ENCODE measurements at places on chromosomes 16 and 17. TPM values are rescaled to one million over a fixed set of nuclear protein-coding genes. Genes with fewer than 3 reads are reported as not detected.

Gene ZCCHC14
- 131 TPM for total RNA-seq

Gene EPOP
- total RNA-seq: 2.1 TPM

Gene C17orf113
- 0.21 TPM for total RNA-seq

Gene CD68
- total RNA-seq: 151 TPM

Gene OVCA2
- total RNA-seq: 71.3 TPM

Gene SDR42E2
- total RNA-seq: not detected

Gene TEKT5
- not detected for total RNA-seq

Gene UTS2R
- total RNA-seq: not detected

Gene KRT40
- total RNA-seq: not detected

Gene CACNG3
- total RNA-seq: not detected

DNA sequence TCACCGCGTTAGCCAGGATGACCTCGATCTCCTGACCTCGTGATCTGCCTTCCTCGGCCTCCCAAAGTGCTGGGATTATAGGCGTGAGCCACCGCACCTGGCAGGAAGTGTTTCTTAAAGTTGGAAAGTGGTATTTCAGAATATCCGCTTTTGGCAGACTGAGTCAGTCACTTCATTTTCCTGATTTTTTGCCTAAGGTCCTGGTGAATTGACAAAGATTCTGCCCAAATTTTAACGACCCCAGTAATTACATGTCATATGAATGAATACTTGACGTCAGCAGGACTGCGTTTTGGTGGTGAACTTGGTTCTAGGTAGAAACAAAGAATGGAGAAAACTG lies 4.5 kb upstream of the BRCA1 start:
- H3K27ac ChIP-seq: peak overlapping the region; percentile 65
- H3K4me1 ChIP-seq: no peaks in the 10 kb centered on the region
- H3K36me3 ChIP-seq: peaks cover 1% of the 10 kb centered on the region
- no peak overlapping the region for H3K4me3 ChIP-seq

- no peaks in the 10 kb centered on the region for H3K27me3 ChIP-seq
- DNase-seq: no peak
- peaks cover 15% of the 10 kb centered on the region for H3K36me3 ChIP-seq
- H3K27ac ChIP-seq: no peak overlapping the region
- H3K4me1 ChIP-seq: no peaks in the 10 kb centered on the region
These were observed 14.1 kb downstream of the FLYWCH2 start for GRCh38 chr16:2897110-2897509.

- H3K27me3 ChIP-seq: no peaks in the 10 kb centered on the region
- no peak overlapping the region for H3K27ac ChIP-seq
- H3K4me1 ChIP-seq: no peaks in the 10 kb centered on the region
- DNase-seq: peak; percentile 38
- no peak overlapping the region for H3K4me3 ChIP-seq
These were observed 12.5 kb upstream of the CCL1 start for GRCh38 chr17:34375426-34375997.

- H3K4me3 ChIP-seq: no peak overlapping the region
- H3K4me1 ChIP-seq: no peaks in the 10 kb centered on the region
- H3K27ac ChIP-seq: no peak overlapping the region
- no peaks in the 10 kb centered on the region for H3K27me3 ChIP-seq
These were observed 469.6 kb downstream of the SLC39A11 start for GRCh38 chr17:72622661-72623433.

- DNase-seq: no peak
- peak overlapping the region; percentile 61 for H3K4me3 ChIP-seq
- peaks cover 22% of the 10 kb centered on the region for H3K4me1 ChIP-seq
These were observed 70.3 kb downstream of the RAI1 start for GRCh38 chr17:17751489-17752088.

GRCh38 chr17:28443901-28444638 lies 29.4 kb upstream of the SLC13A2 start:
- no peak overlapping the region for H3K4me3 ChIP-seq
- no peak overlapping the region for H3K27ac ChIP-seq
- no peaks in the 10 kb centered on the region for H3K36me3 ChIP-seq
- no peak for DNase-seq
- H3K4me1 ChIP-seq: no peaks in the 10 kb centered on the region

GRCh38 chr16:19162085-19162484 lies 6.0 kb upstream of the SYT17 start:
- no peak overlapping the region for H3K4me3 ChIP-seq
- H3K36me3 ChIP-seq: no peaks in the 10 kb centered on the region
- H3K4me1 ChIP-seq: no peaks in the 10 kb centered on the region
- H3K27me3 ChIP-seq: no peaks in the 10 kb centered on the region
- no peak overlapping the region for H3K27ac ChIP-seq
- DNase-seq: no peak

- H3K36me3 ChIP-seq: no peaks in the 10 kb centered on the region
- H3K4me3 ChIP-seq: no peak overlapping the region
- no peaks in the 10 kb centered on the region for H3K27me3 ChIP-seq
- DNase-seq: no peak
- H3K4me1 ChIP-seq: no peaks in the 10 kb centered on the region
These were observed 179.8 kb downstream of the KATNIP start for GRCh38 chr16:27729516-27730304.

- DNase-seq: no peak
- peaks cover 19% of the 10 kb centered on the region for H3K4me1 ChIP-seq
These were observed 479 bp upstream of the ZNF207 start for GRCh38 chr17:32349503-32349853.

- H3K27me3 ChIP-seq: no peaks in the 10 kb centered on the region
- H3K27ac ChIP-seq: peak within 1 kb of the TSS; percentile 58
- DNase-seq: no peak
- peak within 1 kb of the TSS; percentile 70 for H3K4me3 ChIP-seq
- H3K36me3 ChIP-seq: no peaks in the 10 kb centered on the region
- peaks cover 31% of the 10 kb centered on the region for H3K4me1 ChIP-seq
These were observed at the start of gene TMC6 for GRCh38 chr17:78128551-78129350. Gene TMC6, minus strand, starts transcription at chr17:78128755. Its CDS starts 1,923 bp downstream, at chr17:78126832.

DNA sequence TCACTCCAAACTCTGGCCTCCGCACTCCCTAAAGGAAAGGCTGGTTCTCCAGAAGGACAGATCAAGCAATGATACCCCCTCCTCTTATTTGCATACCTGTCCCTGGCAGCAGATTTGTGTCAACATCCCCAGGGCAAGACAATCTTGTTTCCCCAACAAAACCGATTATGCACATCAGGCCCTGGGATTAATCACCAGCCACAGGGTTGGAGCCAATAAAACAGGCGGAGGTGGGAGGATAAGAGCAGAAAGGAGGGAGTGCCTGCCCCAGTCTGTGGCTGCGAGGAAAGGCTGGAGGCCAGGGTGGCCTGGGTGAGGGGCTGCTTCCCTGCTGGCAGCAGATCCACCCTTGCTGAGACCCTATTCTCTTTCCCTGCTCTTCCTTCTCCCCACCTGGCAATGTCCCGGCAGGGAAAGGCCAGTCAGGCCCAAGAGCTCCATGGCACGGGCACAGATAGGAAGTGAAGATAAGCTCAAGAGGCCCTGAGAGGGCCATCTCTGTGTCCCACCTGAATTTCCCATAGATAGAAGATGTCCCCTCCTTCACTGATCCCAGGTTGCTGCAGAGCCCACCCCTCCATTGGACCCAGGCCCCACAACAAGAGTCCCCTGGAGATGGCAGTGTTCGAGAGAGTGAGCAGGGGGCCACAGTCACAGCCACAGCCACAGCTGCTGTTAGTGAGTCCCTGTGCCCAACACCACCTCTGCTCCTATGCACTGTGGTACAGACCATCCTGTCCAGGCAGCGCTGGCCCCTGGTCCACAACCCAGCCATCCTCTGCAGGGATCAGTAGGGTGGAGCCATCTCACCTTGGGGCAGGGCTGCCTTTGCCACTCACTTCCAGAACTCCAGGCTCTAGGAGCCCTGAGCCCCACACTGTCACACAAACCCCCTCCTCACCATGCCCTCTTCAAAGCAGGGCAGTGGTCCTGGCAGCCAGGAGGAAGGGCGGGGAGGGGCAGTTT lies 137.5 kb downstream of the SDK2 start:
- H3K27me3 ChIP-seq: no peaks in the 10 kb centered on the region
- no peak overlapping the region for H3K4me3 ChIP-seq
- no peaks in the 10 kb centered on the region for H3K4me1 ChIP-seq
- DNase-seq: no peak

GRCh38 chr17:28416703-28417311 lies 10.8 kb upstream of the SLC46A1 start:
- H3K27me3 ChIP-seq: no peaks in the 10 kb centered on the region
- no peak for DNase-seq
- H3K36me3 ChIP-seq: no peaks in the 10 kb centered on the region

DNA sequence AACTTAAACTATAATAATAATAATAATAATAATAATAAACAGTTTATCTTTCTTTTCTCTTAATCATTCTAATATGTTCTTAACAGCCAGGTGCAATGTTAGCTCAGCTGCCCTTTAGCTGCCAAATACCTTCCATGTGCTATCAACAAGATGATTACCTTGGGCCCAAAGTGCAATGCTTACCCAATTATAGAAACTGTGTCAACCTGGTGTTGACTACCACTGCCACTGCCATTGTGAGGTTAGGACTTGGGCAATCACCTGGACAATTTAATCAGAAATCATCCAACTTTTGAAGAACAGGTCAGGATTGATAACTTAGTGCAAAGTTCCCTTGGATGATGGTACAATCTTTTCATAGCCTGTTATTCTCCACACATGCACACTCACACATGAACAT lies 371.8 kb upstream of the SALL1 start:
- no peaks in the 10 kb centered on the region for H3K4me1 ChIP-seq
- H3K4me3 ChIP-seq: no peak overlapping the region
- DNase-seq: no peak
- no peaks in the 10 kb centered on the region for H3K27me3 ChIP-seq
- H3K27ac ChIP-seq: no peak overlapping the region

GRCh38 chr17:45907750-45908395 lies 13.5 kb downstream of the MAPT start:
- no peaks in the 10 kb centered on the region for H3K4me1 ChIP-seq
- H3K27ac ChIP-seq: no peak overlapping the region
- no peaks in the 10 kb centered on the region for H3K36me3 ChIP-seq
- DNase-seq: no peak
- no peak overlapping the region for H3K4me3 ChIP-seq

- H3K4me1 ChIP-seq: peaks cover 26% of the 10 kb centered on the region
- H3K4me3 ChIP-seq: no peak overlapping the region
- H3K27ac ChIP-seq: peak overlapping the region; percentile 93
- H3K27me3 ChIP-seq: no peaks in the 10 kb centered on the region
These were observed 20.3 kb upstream of the NFATC3 start for GRCh38 chr16:68064791-68065365.

DNA sequence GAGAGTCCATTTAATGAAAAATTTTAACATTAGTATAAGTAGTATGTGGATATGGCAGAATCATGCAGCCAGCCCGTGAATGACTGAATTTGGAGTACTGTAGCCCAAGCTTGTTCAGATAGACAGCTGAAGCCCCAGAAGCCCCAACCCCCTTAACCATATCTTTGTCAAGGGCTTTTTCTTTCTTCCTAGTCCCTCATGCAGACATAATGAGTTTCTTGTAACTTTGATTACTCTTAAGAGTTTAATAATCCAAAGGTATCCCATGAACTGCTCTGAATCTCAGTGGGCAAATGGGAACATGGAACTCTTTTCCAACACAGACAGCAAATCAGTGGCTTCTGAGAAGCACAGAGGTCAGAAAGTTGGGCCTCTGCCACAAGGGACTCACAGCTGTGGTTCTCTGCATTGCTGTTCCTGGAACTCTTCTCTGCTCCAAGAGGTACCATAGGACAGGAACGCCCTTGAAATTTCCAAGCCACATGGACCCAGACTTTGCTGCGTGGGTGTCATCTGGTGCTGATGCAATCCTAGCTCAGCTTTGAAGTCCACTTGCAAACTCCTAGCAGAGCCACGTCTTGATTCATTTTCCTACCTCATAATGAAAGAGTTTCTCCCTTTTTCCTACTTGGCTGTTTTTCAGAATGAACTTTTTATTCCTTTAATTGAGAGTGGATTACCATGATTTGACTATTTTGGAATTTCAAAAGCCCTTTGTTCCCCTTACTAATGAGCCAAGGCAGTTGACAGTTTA lies 18.1 kb downstream of the LYRM1 start:
- no peak for DNase-seq
- H3K4me1 ChIP-seq: peaks cover 5% of the 10 kb centered on the region
- no peaks in the 10 kb centered on the region for H3K27me3 ChIP-seq

- DNase-seq: no peak
- no peak overlapping the region for H3K4me3 ChIP-seq
- H3K27ac ChIP-seq: no peak overlapping the region
- H3K36me3 ChIP-seq: no peaks in the 10 kb centered on the region
- H3K4me1 ChIP-seq: no peaks in the 10 kb centered on the region
These were observed 360.7 kb downstream of the PMP22 start for GRCh38 chr17:14904386-14904785.

DNA sequence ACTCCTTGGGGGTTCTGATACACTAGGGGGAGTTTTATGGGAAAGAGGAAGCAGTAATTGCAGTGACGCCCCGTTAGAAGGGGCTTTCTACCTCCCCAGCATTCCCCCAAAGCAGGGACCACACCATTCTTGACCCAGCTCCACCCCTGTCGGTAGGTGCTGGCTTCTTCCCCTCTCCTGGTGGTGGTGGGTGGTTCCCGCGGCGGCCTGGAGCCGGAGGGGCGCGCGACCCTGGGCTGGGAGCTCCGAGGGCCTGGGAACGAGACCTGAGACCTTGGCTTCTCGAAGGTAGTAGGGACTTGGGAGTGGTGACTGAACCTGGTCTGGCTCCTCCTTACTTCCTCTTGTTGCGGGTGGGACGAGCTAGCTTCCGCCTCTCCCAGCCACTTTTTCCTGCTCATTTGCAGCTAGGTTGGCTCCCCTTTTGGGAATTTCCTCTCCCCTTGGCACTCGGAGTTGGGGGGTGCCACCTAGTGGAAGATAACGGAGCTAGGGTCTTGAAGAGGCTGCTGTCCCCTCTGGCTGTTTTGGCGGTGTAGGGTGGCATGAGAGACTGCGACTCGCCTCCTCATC lies 438 bp downstream of the GRN start:
- H3K27me3 ChIP-seq: no peaks in the 10 kb centered on the region
- H3K36me3 ChIP-seq: peaks cover 13% of the 10 kb centered on the region
- peaks cover 6% of the 10 kb centered on the region for H3K4me1 ChIP-seq
- H3K27ac ChIP-seq: peak overlapping the region; percentile 79

- H3K36me3 ChIP-seq: no peaks in the 10 kb centered on the region
- H3K4me3 ChIP-seq: no peak overlapping the region
- no peak for DNase-seq
These were observed 115.9 kb downstream of the SEC14L1 start for GRCh38 chr17:77256710-77257109.

Measured in ascending aorta (tissue), 2 donors.